ENCODE measurements at places on chromosomes 5 and 9.
A peak's percentile ranks its signal among the peaks of the same experiment; 100 is the strongest.

- no peak for DNase-seq
Measured at GRCh38 chr9:19967888-19968459, 179.1 kb upstream of the SLC24A2 start.

- DNase-seq, result no peak
Measured at GRCh38 chr5:76528547-76529331, 94.5 kb downstream of the F2RL2 start.

DNA sequence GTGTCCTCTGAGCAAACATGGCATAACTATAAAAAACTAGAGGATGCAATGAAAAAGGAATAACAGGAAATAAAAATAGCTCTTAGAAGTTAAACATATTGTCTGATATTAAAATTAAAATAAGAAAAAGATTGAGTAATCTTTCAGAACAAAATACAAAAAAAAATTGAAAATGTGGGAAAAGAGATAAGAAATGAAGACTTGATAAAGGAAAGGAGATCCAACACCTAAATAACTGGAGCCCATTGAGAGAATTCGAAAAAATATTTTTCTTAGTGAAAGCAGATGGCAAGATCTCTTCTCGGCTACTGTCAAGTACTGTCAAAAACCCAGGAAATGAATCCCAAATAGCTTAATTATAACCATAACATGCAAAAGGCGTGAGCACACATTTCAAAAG is 24.9 kb downstream of the LIFR start:
- no peak for DNase-seq

DNA sequence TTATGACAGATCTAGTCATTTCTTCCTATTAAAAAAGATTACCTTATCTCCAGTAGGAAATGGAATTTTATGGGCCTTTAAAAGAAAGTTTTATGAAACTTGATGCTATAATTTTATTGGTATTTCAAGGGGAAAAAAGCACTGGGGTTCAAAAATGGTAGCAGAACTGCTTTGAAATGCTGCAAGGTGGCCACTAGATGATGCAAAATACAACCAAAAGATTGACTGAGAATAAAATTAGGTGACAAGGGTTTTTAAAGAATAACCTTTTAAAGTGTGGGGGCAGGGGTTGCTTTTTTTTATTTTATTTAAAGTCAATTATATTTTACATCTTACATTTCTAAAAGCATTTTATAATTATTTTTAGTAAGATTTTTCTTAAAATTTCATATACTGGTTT is 61.7 kb downstream of the KLF9 start:
- DNase-seq, result peak; percentile 5

GRCh38 chr5:134502259-134502658 is 23.2 kb upstream of the JADE2 start:
- DNase-seq, result no peak

GRCh38 chr9:127049581-127049980 is 72.9 kb downstream of the ANGPTL2 start:
- no peak for DNase-seq

- no peak for DNase-seq
Measured at GRCh38 chr5:40223884-40224402, 455.8 kb upstream of the PTGER4 start.

DNA sequence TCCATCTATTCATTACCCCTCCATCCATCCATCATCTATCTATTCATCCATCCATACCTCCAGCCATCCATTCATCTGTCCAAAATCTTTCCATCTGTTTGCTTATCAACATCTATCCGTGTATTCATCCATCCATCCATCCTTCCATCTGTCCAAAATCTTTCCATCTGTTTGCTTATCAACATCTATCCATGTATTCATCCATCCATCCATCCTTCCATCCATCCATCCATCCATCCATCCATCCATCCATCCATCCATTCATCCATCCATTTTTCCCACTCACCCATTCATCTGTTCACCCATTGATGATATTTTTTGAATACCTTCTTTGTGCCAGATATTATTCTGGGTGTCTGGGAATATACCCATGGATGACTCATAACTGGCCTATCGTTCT is 12.8 kb downstream of the VCAN start:
- no peak for DNase-seq

- no peak for DNase-seq
Measured at GRCh38 chr5:84059672-84060071, 325.0 kb downstream of the EDIL3 start.

DNA sequence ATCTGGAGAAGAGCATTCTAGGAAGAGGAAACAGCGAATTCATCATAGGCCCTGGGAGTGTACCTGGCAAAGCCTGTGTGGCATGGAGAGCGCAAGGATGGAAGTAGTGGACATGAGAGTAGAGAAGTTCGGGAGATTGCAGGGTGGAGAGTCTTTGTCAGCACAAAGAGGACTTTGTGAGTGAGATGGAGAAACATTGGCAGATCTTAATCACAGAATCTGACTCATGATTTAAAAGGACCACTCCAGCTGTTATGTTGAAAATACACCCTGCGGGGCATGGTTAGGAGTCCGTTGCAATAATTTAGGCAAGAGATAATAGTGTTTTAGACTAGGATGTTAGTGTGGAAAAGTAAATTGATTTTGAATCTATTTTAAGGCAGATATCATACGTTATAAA is 116.9 kb downstream of the HACD4 start:
- DNase-seq, result no peak

- no peak for DNase-seq
Measured at GRCh38 chr9:27206041-27206440, 90.9 kb downstream of the EQTN start.

- DNase-seq, result no peak
Measured at GRCh38 chr9:25481372-25481771, 196.9 kb downstream of the TUSC1 start.

- no peak for DNase-seq
Measured at GRCh38 chr5:143064218-143064641, 294.1 kb downstream of the ARHGAP26 start.

DNA sequence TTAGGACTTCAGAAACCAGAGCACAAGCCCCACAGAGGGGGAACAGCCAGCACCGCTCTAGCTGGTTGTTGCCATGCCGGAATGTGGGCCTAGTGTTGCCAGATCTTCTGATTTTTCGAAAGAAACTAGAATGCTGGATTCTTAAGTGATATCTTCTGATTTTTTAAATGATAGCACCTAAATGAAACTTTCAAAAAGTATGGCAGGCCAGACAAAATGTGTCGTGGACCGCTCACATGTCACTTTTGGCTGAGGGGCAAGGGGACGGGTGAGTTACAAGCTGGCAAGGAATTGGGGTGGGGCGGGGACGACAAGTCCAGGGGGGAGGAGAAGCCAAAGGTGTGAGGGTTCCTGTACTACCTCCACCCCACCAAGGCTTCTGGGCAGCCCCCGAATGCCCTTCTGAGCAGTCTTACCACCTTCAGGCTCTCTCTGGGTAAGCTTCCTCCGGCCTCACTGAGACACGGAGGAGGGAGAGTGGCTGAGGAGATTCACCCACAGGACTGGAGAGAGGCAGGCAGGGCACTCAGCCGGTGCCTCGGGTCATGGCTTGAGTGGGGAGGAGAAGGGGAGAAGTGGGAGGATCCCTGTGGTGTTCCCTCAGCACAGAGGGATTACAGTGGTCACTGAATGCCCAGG is 10.3 kb downstream of the B4GALT7 start:
- DNase-seq, result no peak

DNA sequence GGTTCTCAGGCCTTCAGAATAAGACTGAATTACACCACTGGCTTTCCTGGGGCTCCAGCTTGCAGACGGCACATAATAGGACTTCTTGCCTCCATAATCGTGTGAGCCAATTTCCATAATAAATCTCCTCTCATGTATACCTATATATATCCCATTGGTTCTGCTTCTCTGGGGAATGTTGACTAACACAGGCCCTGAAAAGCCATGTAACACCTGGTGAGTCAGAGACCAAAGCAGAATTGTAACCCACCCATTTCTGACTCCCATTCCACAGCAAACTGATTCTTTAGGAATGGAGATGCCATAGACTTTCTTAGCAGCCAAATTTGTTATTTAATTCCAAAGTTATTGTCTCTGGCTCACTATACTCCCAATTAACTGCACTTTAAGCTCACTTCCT is 85.4 kb upstream of the AGXT2 start:
- DNase-seq, result no peak

- DNase-seq, result peak; percentile 21
Measured at GRCh38 chr5:9545992-9546851, at the start of gene SEMA5A. Gene SEMA5A (minus strand): TSS chr5:9546075. CDS start chr5:9379946, 166,129 bp downstream.

GRCh38 chr5:37756248-37756647 is 83.6 kb downstream of the GDNF start:
- DNase-seq, result no peak

GRCh38 chr5:133241179-133242092 is 189.6 kb downstream of the HSPA4 start:
- no peak for DNase-seq

DNA sequence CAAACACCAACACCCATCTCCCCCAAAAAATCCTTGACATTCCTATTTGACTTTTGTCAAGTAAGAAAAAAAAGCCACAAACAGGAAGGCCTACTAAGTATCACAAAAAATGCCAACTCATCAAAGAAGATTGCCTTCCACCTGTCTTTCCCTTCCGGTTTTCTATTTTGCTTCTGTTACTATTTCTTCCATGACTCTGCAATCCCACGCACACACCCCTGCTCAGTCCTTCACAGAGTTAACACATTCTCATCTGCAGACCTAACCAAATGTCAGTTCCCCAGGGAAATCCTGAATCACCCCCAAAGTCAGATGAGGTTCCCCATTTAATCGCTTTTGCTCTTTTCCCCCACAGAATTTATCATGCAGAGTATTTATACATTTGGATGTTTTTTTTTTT is 15.1 kb downstream of the LPAR1 start:
- DNase-seq, result no peak

- DNase-seq, result no peak
Measured at GRCh38 chr5:56166671-56167385, 66.3 kb downstream of the ANKRD55 start.

DNA sequence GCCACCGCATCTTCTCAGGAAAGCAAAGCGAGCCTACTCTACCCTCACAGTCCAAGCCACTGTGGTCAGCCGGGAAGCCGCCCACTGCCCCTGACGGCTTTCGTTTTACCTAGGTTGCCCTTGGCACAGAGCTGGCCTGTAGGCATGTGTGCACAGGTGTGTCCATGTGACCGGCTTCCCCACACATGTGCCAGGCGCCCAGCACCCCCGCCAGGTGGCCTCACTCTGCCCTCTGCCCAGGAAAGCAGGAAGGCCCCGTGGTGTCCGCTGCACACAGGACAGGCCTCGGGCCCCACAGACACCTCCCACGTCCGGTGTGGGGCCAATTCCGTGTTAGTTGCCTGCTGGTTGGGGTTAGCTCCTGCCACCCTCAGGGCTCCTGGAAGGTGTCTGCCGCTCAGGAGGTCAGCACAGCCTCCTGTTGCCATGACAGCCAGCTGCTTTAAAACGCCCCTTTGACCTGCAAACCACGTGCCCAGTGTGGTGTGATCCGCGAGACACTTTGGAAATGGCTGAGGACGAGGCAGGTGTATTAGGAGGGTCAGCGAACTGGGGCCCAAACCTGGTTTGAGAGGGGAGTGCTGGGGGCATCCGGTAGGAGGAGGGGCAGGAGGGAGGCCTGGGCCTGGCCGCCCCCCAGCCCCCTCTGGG is 28.7 kb downstream of the TPPP start:
- DNase-seq, result no peak

DNA sequence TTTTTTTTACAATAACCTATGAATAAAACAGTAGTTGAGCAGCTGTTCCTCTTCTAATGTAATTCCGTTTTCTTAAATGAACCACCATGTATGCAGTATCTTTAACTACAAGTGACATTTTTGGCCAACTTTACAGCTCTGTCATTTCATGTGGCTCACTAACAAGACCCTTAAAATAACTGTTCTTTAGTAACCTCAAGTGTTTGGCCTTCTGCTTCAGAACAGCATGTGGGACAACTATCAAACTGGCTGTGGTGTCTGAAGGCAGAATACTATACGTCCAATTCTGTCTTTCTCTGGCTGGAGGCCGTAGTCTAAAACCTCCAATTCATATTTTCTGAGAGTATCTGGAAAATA is 391.4 kb downstream of the NNT start:
- DNase-seq, result no peak

All from RPMI8226 (cell line).